ENCODE measurements at places on chromosomes 4 and X.

DNA sequence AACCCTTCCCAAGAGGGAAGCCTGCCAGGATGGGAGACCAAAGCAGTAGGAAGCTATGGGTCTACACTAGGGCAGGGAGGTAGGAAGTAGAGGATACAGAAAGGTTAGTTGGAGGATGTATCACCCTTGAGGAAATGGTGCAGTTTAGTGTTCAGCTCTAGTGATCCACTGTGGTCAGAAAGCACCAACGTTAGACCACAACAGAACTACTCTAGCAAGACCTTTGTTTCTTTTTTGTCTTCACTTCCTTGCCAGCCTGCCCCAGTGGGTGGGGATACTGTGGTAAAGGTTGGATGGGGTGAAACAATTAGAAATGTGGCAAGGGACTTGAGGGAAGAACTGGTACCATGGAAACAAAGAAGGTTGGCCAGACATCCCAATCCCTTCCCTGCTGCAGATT is 83.3 kb downstream of the DDIT4L start:
- no peak for DNase-seq

DNA sequence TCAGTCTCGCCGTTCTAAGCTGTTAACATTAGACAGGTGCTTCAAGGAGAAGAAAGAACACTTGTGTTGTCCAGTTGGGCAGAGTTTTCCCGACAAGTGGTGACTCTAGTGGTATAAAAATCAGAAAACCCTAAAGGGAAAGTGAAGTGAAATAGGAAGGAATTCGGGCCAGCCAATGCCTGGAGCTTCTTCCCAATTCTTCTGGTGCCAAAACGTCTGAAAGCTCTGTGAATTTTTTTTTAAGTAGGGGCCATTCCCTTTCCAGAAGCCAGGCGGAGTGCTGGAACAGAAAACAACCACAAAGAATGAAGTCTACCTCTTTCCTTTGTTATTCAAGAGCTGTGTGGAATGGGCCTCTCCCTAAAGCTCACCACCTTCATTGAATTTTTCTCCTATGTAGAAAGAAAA is 43.1 kb upstream of the PPARGC1A start:
- no peak for DNase-seq

DNA sequence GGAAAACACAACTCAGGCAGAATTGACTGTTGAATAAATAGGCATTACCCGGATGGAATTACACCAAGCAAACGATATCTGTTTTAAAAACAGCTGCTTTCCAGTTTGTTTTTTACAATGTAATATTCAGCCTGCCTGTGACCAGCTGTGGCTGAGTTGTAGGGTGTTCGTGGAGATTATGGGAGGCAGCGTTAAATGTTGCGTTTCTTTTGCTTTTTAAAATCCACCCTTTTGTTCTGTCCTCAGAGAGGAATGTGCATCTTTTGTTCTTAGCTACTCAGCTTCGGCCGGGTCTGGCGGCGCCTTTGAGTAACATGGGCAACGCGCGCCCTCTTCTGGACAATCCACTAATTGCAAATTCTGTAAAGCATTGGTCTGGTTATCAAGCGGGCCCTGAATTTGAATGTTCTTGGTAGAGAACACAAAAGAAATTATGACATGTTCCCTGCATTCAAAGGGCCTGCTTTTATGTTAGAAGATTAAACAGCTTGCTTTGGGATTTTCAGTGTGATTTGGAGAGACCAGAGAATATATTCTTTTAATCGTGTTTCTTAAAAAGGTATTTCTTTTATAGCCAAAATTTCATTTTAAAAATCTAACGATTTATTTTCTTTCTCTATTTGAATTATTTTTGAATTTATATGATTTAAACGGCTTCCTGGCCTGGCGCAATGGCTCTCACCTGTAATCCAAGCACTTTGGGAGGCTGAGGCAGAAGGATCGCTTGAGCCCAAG is 76.3 kb upstream of the TRIM2 start:
- DNase-seq, result no peak

GRCh38 chr4:153117554-153117953 is 86.7 kb upstream of the TRIM2 start:
- DNase-seq, result no peak

DNA sequence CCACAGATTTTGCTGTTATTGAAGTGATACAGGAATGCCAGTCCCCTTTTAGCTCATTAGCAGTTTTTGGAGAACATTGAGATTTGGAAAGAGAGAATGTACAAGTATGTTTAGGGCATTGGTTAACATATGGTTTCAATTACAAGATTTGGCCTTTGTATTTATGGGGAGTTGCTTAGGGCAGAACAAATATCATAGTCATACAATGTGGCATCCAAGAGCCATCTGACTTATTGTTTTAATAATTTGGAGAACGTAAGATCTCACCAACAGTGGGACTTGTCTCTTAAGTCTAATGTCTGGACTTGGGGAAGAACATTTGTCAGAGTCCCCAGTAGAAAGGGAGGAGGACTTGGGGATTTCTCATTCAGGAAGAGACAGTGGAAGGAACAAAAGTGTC is 166.1 kb downstream of the STK32B start:
- no peak for DNase-seq

Measured in cortex of kidney (tissue), 1 donor.